ENCODE measurements at places on chromosomes 5 and 9.

GRCh38 chr5:76715736-76716455 lies at the start of gene F2R:
TSS of gene F2R (plus strand) at chr5:76716126. CDS start at chr5:76716308, 182 bp downstream.
- peak; percentile 47 for DNase-seq

GRCh38 chr5:169270827-169271226 lies 30.1 kb downstream of the SLIT3 start:
- DNase-seq: no peak

DNA sequence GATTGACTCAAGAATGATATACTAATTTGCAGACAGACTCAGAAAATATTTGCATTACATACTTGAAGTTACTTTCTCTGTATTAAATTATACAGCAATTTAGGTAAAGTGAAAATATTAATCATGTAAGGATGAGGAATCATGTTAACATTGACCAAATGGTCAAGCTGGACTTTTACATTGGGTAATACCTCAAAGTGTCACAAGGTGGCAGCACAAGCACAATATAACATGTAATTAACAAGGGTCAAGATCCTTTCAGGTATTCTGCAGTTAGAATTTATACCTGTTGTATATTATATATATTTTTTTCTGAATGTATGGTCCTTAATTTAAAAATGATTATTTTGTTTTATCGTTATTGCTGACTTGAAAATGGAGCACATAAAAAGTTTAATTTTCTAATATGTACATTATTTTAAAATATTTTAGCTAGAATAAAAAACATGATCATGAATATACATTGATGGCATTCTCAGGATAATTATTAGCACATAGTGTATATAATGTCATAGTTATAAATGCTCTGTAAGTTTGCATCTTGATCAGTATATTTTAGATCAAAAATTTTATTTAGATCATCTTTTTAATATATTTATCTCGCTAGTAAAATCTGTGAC lies 8.6 kb downstream of the HAPLN1 start:
- DNase-seq: no peak

DNA sequence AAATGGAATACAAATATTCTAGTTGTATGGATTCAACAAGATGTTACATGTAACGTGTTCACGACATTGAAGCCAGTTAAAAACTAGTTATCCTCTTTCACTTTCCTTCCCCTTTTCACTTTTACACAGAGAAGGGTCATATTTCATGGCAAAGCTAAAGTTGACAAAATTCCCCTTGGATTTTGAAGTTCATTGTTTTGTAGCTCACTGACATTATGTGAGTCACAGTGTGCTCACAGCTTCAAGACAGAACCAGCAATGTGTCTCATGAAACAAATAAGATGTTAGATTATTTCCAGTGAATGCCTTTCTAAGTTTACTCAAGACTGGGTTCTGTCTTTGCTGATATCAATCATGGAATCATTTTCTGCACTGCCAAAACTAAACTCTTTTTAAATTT lies 535.5 kb upstream of the GRIN3A start:
- DNase-seq: no peak

- DNase-seq: no peak
Observed at GRCh38 chr5:172622091-172623046, 18.7 kb upstream of the NEURL1B start.

DNA sequence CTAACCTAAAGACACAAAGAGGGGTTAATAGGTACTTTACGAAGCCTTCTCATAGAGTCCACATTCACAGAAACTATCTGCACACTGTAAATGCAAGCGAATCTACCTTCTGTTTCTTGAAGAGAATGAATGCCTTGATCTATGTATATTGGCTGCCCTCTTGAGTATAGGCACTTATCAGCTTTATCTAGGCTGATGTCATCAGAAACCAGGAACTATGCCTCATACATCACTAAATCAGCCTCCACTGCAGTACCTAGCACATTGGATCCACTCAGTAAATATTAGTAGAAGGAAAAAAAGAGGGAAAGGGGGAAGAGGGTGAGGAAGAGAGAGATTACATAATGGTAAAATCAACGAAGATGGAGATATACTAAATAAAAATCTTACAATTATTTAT lies 477.1 kb downstream of the CAAP1 start:
- DNase-seq: no peak

GRCh38 chr9:35254237-35254636 lies 92.4 kb downstream of the UNC13B start:
- DNase-seq: no peak

DNA sequence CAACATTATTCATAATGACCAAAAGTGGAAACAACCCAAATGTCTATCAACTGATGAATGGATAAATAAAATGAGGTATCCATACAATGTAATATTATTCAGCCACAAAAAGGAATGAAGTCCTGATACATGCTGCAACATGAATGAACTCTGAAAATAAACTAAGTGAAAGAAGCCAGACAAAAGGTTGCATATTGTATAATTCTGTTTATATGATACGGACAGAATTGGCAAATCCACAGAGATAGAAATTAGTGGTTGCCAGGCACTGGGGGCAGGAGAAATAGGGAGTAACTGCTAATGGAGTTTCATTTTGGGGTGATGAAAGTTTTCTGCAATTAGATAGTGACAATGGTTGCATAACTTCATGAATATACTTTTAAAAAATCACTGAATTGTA lies 47.0 kb downstream of the KIF24 start:
- DNase-seq: no peak

DNA sequence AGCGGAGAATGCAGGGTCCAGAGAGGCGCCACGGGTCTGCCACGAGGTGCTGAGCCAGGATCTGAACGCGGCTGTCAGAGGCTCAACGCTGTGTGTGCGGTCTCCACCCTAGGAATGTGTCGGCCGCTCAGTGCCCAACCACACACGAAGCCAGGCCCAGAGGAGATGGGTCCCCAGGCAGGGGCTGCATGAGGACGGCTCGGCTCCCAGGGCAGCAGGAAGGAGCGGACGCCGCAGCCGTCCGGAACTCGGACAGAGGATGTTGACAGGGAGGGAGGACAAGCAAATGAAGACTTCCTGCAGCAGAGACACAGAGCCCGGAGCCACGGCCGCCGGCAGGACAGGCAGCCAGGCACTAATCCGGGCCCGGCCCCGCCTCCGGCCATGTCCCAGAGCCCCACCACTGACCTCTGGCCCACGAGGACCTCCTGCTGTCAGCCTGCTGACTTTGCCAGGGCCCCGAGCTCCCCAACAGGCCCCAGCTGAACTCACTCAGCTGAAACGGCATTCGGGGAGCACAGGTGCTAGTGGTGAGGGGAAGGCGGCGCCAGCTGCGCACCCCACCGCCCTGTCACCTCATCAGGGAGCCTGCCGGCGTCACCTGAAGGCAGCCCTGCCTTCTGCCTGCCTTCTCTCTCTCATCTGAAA lies 12.7 kb downstream of the VAV2 start:
- DNase-seq: no peak

- DNase-seq: no peak
Observed at GRCh38 chr5:142639455-142639854, 46.4 kb downstream of the FGF1 start.

GRCh38 chr5:167916706-167917105 lies 374.7 kb upstream of the WWC1 start:
- no peak for DNase-seq

- DNase-seq: no peak
Observed at GRCh38 chr9:117224695-117225094, 190.2 kb downstream of the ASTN2 start.

DNA sequence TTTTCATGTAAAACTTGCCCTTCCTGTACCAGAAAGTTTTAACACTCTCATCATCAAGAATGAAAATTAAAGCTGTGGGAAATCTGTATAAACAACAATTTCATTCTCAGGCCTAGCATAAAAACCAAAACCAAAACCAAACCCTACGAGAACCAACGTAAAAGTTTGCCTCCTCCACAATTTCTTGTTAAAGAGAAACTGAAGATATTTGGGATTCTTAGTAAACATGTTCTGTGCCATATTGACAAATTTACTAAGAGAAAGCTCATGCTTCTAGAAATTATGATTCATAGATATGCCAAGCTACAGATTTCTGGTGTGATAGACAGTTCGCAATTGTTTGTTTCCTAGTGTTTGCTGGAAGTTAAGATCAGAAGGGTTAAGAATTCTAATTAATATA lies 801.0 kb upstream of the NUDT12 start:
- DNase-seq: no peak

DNA sequence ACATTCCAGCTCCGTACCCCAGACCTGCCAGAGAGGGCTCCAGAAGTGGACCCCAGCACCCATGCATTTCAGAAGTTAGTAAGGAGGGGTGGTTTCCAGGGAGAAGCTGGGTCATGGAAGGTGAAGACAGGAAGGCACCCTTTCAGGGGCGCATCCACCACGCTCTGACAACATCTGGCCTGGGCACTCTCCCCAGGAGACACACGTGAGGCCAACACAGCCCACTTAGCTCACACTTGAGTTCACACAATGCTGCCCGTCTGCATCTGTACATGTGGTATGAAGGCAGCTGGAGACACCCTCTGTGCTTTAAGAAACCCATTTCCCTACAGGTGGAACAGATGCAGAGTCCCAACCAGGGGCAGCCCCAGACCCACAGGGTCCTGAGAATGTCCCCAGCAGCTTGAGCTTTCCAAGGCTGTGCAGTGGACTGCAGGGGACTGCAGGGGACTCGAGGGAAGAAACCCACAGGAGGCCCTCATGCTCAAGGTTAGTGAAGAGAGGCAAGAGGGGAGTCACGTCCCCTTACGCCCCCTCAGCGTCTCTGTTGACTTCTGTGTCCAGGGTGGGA lies 326.8 kb upstream of the IRX1 start:
- DNase-seq: no peak

GRCh38 chr9:105030285-105030684 lies 102.3 kb upstream of the ABCA1 start:
- DNase-seq: no peak

GRCh38 chr5:41452506-41452905 lies 57.9 kb downstream of the PLCXD3 start:
- DNase-seq: no peak

- DNase-seq: no peak
Observed at GRCh38 chr9:34547960-34548611, 25.3 kb upstream of the ENHO start.

- no peak for DNase-seq
Observed at GRCh38 chr9:120555839-120556238, 24.1 kb downstream of the CDK5RAP2 start.

GRCh38 chr9:7137040-7137439 lies 379.3 kb downstream of the KDM4C start:
- no peak for DNase-seq

GRCh38 chr5:159820692-159821091 lies 95.6 kb upstream of the ADRA1B start:
- DNase-seq: no peak

GRCh38 chr5:143755966-143756365 lies 56.0 kb upstream of the HMHB1 start:
- DNase-seq: no peak

GRCh38 chr5:31329715-31330114 lies 136.2 kb downstream of the CDH6 start:
- DNase-seq: no peak

GRCh38 chr5:125394661-125395280 lies 648.3 kb upstream of the ZNF608 start:
- DNase-seq: no peak

DNA sequence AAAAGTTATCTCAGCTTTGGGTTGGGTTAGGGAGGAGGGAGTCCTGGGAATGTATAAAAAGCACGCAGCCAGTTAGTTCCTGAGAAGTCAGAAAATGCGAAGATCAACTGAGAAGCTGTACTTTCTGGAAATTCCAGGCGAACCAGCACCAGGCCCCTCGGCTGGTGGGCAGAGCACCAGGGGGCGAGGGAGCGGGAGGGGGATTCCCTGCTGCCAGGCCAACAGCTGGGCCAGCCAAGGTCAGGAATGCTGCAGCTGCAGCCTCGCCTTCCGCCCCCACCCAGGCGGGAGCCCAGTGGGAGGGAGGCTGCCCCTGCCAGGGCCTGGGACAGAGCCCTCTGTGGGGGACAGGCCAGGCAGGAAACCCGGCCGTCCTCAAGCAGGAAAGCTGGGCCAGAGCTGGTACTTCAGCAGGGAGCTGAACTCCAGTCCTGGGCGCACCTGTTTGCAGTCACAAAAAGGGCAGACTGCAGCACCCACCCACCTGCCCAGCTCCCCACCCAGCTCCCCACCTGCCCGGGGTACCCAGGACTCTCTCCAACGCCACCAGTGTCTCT lies 35.5 kb downstream of the VAV2 start:
- DNase-seq: no peak

DNA sequence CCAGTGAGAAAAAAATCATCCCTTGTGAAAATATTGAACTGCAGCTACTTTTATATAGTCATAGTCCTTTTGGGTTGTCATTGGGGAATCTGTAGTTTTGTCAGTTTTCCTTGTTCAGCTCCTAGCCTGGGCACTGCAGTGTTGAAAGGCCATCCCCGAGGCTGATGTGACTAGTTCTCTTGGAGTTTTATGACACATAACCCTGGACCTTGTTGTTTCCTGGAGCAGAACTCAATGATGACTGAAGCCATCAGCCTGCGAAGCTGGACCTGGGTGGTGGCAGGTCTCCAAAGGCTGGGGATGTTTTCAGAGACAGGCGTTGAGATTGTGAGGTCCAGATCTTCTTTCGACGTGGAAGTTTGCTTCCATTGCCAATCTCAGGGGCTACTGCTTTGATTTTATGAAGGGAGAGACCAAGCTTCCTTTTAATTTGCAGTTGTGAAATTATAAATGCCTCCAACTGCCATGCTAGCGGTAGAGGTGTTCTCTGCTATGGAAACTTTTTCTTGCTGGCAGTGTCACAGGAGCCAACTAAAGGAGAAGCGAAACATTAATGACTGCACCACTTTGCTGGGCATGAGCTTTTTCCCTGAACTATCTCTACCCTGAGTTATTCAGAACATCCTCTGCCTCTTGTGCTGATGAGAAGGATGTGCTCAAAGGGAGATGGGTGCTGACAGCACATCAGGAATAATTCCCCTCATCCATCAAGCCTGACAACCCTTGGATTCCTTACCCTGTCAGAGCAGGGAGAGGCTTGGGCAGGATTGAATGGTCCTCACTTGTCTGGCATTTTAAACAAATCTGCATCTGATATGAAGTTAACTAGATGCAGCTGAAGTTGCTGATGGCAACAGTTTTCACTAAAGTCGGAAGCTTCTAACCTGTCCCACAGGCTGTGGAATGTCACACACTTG lies 209.6 kb downstream of the MAST4 start:
- no peak for DNase-seq

GRCh38 chr5:114185274-114185673 lies 176.6 kb upstream of the KCNN2 start:
- no peak for DNase-seq

All from activated T-helper 9 cell treated with anti-CD3 and anti-CD28 coated beads, Interleukin-2, amount 50 U/mL, for 16 hours (primary cell).